Naive B cell (primary cell): ENCODE measurements at places on chromosomes 16 and 17. TPM values are rescaled to one million over a fixed set of nuclear protein-coding genes. Genes with fewer than 3 reads are reported as not detected.

The PPY gene
- not detected for polyA plus RNA-seq

The LYZL6 gene
- polyA plus RNA-seq = not detected

The CLDN6 gene
- not detected for polyA plus RNA-seq

The KRTAP1-5 gene
- not detected for polyA plus RNA-seq

The TBC1D3G gene
- polyA plus RNA-seq = not detected

The HOXB4 gene
- 0.25 TPM for polyA plus RNA-seq

The KRTAP9-2 gene
- not detected for polyA plus RNA-seq

The ABCC12 gene
- not detected for polyA plus RNA-seq

The C16orf87 gene
- polyA plus RNA-seq = 11.8 TPM

The VWA3A gene
- not detected for polyA plus RNA-seq

The DPEP2 gene
- polyA plus RNA-seq = 57.4 TPM

The SEPTIN12 gene
- polyA plus RNA-seq = not detected

The KRT33B gene
- not detected for polyA plus RNA-seq
